ENCODE measurements at places on chromosomes 1 and 21. TPM values are rescaled to one million over a fixed set of nuclear protein-coding genes. Genes with fewer than 3 reads are reported as not detected.

DNA sequence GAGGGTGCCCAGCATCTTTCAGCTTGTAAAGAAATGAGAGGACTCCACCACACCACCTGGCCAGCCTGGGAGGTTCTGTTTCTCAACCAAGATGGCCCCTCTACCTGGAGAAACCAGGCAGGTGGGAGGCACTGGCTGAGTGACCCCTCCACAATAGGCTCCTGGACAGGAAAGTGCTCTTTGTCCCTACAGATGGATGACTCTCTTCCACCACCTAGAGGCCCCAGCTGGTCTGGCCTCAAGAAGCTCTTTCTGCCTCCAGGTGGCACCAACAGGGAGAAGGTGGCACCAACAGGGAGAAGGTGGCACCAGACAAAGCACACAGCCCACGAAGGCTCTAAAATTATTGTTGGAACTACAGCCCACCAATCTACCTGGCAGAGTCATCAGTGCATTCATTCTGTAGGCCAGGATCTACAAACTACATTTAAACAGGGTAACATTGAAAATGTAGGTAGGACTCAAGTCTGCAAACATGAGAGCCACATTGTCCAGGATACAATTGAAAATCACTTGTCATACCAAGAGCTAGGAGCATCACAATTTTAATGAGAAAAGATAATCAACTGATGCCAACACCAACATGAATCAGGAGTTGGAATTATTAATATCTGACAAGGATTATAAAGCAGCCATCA is 14.4 kb downstream of the TMPRSS3 start:
- no peaks in the 10 kb centered on the region for H3K27me3 ChIP-seq
- DNase-seq = peak; percentile 82
- H3K4me3 ChIP-seq = no peak overlapping the region
- no peak overlapping the region for H3K27ac ChIP-seq
- no peaks in the 10 kb centered on the region for H3K36me3 ChIP-seq

DNA sequence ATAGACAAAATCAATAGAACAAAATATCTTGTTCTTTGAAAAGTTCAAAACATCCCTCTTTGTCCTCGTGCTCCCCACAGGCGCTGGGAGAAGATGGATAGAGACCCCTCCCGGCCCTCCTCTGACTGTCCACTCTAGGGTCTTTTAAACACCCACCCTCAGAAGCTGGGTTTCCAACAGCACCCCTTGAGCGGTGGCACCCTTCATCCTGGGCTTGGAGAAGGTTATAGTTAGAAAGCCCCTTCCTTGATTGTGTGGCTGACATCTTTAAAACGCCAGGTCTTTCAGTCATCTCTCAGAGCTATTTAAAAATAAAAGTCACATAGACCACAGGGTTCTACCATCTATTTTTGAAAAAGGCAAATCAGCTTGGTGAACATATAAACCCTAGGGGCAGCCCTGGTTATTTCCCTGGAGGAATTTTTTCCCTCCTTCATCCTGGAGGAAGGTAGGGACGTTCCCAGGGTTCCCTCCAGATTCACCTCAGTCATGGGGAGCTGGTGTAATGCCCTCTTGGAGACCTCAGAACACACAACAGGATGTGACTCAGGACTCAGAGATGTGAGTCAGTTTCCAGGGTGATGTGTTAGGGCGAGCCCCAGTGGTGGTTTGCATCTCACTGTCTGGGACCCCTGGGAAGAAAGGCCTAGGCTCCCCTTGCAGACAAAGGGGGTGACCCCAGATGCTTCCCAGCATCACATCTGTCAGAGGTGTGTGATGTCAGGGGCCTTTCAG is 138.5 kb downstream of the CLIC6 start:
- H3K4me1 ChIP-seq = no peaks in the 10 kb centered on the region
- H3K27ac ChIP-seq = no peak overlapping the region
- H3K36me3 ChIP-seq = no peaks in the 10 kb centered on the region
- no peak overlapping the region for H3K4me3 ChIP-seq
- H3K27me3 ChIP-seq = no peaks in the 10 kb centered on the region

DNA sequence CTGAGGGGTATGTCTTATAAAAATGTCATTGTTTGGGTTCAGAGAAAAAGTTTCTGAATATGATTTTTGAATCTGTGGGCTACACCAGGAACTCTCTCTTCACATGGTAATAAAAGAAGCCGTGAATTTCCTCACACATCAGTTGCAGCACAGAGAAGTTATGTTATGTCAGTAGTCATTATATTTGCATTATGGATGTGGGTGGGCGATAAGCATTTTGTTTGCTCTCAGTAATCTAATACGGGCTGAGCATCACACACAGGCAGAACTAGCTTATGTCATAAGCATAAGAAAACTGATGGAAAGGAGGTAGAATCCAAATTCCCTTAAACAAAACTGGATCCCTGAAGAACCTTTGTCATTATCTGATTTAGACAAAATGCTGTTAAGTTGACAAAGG is 70.8 kb downstream of the PRDM2 start:
- no peak overlapping the region for H3K4me3 ChIP-seq
- H3K4me1 ChIP-seq = peaks cover 2% of the 10 kb centered on the region
- DNase-seq = no peak
- H3K36me3 ChIP-seq = peaks cover 25% of the 10 kb centered on the region
- H3K27me3 ChIP-seq = no peaks in the 10 kb centered on the region
- no peak overlapping the region for H3K27ac ChIP-seq

DNA sequence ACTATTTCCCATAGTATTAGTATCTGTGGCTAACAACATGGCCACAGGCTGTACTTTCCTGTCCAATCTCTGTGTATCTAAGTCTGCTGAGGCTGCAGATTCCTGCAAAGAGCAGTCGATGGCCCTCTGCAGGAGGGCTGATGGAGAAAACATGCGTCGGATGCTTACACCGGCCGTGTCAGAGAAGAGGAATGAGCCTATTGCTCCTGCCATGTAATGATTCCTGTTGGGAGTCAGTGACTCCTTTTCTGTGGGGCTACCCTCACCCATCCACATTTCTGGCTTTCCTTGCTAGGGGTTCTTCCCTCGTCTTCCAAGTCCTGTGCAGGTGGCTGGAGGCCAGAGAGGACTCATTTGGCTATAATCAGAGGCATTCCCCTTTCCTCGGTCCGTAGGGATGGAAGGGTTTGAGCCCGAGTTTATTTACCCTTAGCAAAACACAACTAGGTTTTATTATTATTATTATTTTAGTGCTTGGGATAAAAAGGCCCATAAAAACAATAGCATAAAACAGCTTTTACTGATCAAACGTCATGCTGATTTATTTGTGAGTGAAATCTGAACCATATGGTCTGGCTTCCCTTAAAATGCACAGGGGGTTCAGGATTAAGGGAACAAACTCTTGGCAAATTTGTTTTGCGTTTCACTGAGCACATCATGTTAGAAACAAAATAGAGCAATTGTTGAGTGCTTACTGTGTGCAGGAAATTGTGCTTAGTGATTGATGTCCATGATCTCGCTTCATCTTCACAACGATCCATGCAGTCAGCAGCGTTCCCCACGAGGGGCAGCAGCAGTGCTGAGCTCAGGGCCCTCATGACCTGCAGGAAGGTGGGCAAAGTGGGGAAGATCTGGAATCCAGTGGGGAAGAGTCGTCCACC is 70.8 kb downstream of the KIF26B start:
- no peak overlapping the region for H3K4me3 ChIP-seq
- H3K36me3 ChIP-seq = no peaks in the 10 kb centered on the region
- H3K27ac ChIP-seq = no peak overlapping the region
- peak; percentile 76 for DNase-seq

GRCh38 chr1:235495551-235495950 is 8.7 kb downstream of the B3GALNT2 start:
- no peak for DNase-seq
- no peak overlapping the region for H3K27ac ChIP-seq

DNA sequence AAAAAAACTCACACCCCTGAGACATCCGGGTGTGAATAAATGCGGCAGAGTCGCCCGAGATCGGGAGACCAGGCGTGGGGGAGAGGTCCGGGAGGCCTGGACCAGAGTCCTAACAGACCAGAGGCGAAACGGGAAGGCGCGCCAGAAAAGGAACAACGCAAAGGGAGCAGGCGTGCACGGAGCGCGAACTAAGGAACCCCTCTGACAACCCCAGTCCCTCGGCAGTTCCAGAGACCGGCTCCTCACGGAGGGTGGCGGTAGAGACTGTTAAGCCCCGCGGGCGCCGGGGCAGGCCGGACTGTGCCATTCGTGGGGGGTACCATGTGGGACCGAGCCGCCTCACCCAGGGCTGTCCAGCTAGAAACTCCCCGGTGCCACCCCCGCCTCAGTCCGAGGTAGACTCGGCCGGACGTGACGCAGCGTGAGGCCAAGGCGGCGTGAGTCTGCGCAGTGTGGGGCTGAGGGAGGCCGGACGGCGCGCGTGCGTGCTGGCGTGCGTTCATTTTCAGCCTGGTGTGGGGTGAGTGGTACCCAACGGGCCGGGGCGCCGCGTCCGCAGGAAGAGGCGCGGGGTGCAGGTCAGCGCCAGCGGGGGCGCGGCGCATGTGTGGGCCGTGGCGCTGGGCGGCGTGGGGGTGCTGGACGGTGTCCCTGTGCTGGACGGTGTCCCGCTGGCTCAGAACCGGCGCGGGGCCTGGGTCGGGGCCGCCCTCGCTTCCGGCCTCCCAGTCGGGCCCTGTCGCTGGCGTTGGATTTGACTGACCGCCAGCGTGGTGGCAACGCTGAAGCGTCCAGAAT is at the start of gene PARK7:
TSS of gene PARK7 (plus strand) at position 496 of the 798 bp plus-strand sequence. CDS start 1,075 bp downstream, outside the sequence.
- H3K27ac ChIP-seq = peak within 1 kb of the TSS; percentile 86
- no peaks in the 10 kb centered on the region for H3K27me3 ChIP-seq
- H3K36me3 ChIP-seq = peaks cover 38% of the 10 kb centered on the region

- no peak overlapping the region for H3K27ac ChIP-seq
- H3K4me3 ChIP-seq = no peak overlapping the region
- H3K4me1 ChIP-seq = no peaks in the 10 kb centered on the region
- peaks cover 10% of the 10 kb centered on the region for H3K36me3 ChIP-seq
- no peaks in the 10 kb centered on the region for H3K27me3 ChIP-seq
- DNase-seq = no peak
Measured at GRCh38 chr1:113893267-113893666, 5.9 kb upstream of the BCL2L15 start.

- no peak overlapping the region for H3K4me3 ChIP-seq
- H3K36me3 ChIP-seq = no peaks in the 10 kb centered on the region
- DNase-seq = no peak
- no peak overlapping the region for H3K27ac ChIP-seq
Measured at GRCh38 chr1:183808296-183809027, 3.5 kb downstream of the RGL1 start.

- DNase-seq = peak; percentile 82
- no peaks in the 10 kb centered on the region for H3K4me1 ChIP-seq
- H3K27ac ChIP-seq = no peak overlapping the region
- H3K36me3 ChIP-seq = no peaks in the 10 kb centered on the region
- H3K4me3 ChIP-seq = peak overlapping the region; percentile 77
- peaks cover 48% of the 10 kb centered on the region for H3K27me3 ChIP-seq
Measured at GRCh38 chr1:32925403-32926162, 24.4 kb upstream of the TMEM54 start.

CXADR gene
- total RNA-seq = 60.5 TPM

CLCNKB gene
- 5.7 TPM for total RNA-seq

COA6 gene
- total RNA-seq = 20.9 TPM

UBL4B gene
- total RNA-seq = not detected

C1orf226 gene
- 5.1 TPM for total RNA-seq

PSEN2 gene
- total RNA-seq = 21.5 TPM

EDN2 gene
- total RNA-seq = not detected
